ENCODE measurements at places on chromosomes 2 and 18.

DNA sequence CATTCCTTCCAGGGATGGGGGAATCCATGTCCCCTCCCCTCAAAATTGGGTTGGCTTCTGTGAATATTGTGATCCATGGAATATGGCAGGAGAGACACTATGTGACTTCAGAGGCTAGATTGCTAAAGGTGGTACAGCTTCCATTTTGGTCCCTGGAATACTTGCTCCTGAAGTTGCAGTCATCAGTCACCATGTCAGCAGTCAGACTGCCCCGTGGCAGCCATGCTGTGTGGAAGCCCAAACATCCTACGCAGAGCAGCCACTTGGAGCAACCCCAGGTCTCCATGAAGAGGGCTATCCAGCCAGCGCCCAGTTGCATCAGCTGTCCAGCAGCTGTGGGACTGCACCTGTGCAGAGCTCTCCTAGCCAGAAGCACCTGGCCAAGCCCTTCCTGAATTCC lies 15.8 kb upstream of the KDSR start:
- DNase-seq, result no peak

DNA sequence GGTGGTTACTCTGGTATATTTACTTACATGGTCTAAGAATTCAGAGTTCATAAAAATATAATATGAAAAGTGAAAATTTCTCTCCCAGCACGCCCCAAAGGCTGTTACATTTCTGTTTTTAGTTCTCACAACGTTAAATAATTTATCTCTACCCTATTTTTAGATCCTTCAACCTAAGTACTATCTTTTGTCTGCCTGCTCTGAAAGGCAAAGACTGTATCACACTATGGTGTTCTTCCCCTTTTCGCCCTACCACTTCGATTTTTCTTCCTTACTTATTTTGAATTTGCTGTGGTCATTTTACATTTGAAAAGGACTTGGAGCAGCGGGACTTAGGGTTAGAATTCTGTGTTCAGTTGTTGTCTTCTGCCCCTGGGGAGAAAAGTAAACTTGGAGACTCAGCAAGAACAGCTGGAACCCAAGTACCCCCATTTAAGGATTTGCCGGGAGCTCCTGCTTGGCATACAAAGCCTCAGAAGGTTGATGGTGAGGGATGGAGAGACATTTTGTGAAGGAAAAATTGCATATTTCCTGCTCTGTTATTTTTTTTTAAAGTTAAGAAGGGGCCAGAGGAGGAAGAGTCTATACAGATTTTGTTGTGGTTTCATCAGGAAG lies 19.0 kb downstream of the ADAM23 start:
- no peak for DNase-seq

- no peak for DNase-seq
Observed at GRCh38 chr2:160703648-160704585, 210.3 kb upstream of the RBMS1 start.

DNA sequence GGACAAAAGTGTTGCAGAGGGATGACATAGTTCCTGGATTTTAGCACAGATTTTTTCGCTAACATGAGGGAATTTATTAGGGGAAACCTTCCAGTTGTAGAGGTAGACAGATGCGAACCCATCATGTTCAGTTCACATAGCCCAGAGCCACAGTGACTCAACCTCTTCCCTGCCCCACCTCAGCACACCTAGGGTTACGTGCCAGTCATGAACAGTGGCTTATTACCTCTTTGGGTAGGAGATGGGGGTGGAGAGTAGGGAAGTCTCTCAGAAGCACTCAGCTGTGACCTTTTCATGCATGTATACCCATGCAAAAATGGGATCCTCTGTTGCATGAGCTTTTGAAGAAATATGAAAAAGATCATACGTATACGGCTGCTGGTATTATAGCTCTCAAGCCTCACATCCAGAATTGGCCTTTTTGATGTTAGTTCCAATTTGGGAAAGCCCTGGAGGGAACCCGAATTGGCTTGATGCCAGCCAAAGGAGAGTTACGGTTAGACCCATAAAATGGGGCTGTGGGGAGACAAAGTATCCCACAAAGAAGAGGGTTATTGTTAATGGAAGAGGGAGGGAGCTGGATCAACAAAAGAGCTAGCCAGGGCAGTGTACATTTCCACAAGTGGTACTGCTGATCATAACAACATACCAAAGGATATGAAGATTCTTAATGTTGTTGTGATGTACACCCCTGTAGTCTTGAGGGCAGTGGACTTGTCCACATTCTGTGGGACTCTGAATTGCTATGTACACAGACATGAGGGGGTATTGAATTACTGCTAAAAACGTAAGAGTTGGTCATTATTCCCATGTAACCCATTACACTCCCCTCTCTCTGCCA lies 4.9 kb downstream of the TANC1 start:
- no peak for DNase-seq

All from stimulated activated CD4-positive, alpha-beta T cell treated with anti-CD3 and anti-CD28 coated beads, Interleukin-2, amount 100 ng/mL, for 4 hours (primary cell).